ENCODE measurements at places on chromosomes 11 and 22.

GRCh38 chr11:94504689-94505293 is 7.5 kb upstream of the C11orf97 start:
- no peak for DNase-seq

DNA sequence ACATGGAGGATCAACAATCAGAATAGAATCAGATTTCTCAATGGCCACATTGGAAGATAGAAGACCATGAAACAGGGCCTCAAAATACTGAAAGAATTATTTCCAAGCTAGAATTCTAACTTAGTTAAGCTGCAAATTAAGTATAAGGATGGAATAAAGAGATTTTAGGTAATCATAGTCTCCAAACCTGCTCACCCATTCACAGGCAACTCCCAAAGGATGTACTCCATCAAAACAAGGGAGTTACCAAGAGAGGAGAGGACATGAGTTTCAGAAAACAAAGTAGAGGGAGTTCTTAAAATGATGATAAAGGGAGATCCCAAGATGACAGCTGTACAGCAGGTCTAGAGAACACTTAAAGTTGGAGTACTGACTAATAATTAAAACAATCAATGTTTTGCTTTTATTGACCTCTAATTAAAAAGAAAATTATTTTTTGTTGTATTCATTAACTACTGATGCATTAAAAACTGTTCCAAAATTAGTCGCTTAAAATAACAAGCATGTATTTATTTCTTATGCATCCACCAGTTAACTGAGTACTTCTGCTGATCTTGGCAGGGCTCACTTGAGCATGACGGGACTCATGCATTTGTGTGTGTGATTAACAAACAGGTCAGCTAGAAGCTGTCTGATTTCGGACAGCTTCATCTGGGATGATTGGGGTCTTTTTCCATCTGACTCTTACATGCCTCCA is 95.6 kb downstream of the CD44 start:
- no peak for DNase-seq

GRCh38 chr22:40838486-40838885 is 18.0 kb downstream of the ST13 start:
- no peak for DNase-seq

DNA sequence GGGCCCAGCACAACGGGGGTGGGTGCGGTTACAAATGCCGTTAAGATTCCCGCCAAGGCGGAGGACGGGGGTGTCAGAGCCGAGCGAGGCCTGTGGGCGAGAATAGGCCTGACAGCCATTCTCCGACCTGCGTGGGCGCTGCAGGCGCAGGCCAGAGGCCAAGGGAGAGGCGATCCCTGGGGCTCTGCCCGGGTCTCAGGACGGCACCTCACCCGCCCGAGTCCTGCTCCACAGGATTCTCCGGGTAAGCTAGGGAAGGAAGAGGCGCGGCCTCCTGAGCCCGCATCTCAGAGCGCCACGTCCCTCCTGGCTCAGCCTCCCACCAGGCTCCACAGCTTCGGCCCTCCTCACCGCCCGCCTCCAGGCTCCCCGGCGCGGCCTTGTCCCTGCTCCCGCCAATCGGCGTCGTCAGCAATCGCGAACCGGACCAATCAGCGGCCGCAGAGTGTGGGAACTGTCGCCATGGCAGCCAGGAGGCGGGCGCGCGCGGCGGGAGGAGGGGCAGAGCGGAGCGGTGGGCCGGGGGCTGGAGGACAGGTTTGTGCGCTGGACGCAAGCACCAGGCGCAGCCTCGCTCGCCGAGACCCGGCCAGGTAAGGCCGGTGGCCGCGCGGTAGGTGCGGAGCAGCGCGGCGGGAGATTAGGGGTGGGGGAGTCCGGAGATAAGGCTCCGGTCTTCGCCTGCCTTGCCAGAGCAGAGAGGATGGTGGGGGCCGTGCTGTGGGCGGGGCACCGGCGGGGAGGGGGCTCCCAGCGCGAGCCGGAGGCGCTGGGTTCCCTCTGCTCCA is at the start of gene NUCB2:
TSS of gene NUCB2 (plus strand) at position 504 of the 788 bp plus-strand sequence. CDS start 18,585 bp downstream, outside the sequence.
- peak; percentile 97 for DNase-seq
